ENCODE measurements at places on chromosomes 3 and 15. TPM values are rescaled to one million over a fixed set of nuclear protein-coding genes. Genes with fewer than 3 reads are reported as not detected.

The BFSP2 gene
- not detected for total RNA-seq

The EBLN2 gene
- total RNA-seq: 2.3 TPM

The GOLGA8Q gene
- total RNA-seq: 1.5 TPM

The DNAH12 gene
- under 0.01 TPM for total RNA-seq

The FES gene
- total RNA-seq: 38.7 TPM

The CXCR6 gene
- not detected for total RNA-seq

The COL6A6 gene
- total RNA-seq: 1.6 TPM

The ACOX2 gene
- total RNA-seq: 26.5 TPM
